ENCODE measurements at places on chromosomes 5 and 9.

GRCh38 chr9:129832982-129833381 lies 2.1 kb downstream of the C9orf78 start:
- no peak for DNase-seq

- DNase-seq: no peak
Observed at GRCh38 chr9:136963341-136963740, 11.3 kb downstream of the LCN12 start.

DNA sequence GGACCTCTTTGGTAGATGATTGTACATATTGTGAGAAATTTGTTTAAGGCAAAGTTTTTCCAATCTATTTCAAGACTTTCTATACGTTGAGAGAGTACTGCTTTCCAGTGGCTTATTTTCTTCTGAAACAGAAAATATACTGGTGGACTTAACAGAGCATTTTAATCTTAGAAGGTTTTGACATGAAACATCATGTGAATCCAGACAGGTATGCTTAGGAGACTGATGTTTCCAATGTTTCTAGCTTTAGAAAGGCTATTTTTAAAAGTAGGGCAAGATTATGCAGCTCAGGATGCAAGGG lies 71.0 kb downstream of the PIK3R1 start:
- DNase-seq: no peak

- no peak for DNase-seq
Observed at GRCh38 chr9:87670572-87671264, 55.2 kb upstream of the CTSL start.

GRCh38 chr5:16037121-16037845 lies 142.3 kb downstream of the MARCHF11 start:
- DNase-seq: no peak

DNA sequence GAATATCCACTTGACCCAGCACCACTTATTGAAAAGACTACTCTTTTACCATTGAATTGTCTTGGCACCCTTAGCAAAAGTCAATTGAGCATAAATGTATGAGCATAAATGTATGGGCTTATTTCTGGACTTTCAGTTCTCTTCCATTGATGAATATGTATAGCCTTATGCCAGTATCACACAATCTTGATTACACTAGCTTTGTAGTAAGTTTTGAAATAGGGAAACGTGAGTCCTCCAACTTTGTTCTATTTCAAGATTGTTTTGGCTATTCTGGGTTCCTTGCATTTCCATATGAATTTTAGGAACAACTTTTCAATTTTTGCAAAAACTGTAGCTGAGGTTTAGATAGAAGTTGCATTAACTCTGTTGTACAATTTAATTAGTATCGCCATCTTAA lies 601.0 kb downstream of the TLE1 start:
- DNase-seq: no peak

GRCh38 chr9:70136632-70137031 lies 93.0 kb downstream of the MAMDC2 start:
- DNase-seq: no peak

DNA sequence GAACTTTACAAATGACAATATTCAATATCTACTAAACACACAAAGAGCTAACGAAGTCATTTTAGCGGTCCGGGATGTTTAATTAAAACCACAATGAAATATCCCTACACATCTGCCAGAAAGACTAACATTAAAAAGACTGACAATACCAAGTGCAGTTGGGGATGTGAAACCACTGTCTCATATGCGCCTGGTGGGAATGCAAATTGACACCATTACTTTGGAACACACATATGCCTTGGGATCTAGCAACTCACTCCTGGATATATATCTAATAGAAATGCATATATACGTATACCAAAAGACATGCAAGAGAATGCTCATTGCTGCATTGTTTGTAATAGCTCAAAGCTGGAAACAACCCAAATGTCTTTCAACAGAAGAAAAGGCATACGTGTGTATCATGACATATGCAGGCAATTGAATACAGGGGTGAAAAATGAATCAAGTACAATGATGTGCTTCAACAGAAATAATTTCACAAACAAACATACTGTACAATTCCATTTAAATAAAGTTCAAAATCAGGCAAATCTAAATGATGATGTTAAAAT lies 153.3 kb downstream of the CARTPT start:
- no peak for DNase-seq

DNA sequence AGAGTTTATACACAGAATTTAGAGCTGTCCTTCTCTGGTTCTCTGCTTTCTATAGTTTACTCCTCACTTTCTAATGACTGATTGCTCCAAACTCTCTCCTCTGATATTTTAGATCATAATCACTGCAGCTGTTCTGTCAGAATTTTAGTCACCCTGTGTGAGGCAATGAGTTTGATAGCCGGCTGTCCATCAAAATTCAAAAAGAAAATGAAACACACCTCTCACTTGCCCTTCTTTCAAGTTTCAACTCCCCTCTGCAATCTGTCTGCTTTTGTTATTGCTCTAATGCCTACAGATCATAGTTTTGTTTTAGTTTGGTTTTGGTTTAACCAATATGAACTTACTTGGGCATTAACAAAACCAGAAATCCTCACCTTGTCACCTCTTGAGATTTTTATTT lies 23.3 kb upstream of the ABLIM3 start:
- no peak for DNase-seq

DNA sequence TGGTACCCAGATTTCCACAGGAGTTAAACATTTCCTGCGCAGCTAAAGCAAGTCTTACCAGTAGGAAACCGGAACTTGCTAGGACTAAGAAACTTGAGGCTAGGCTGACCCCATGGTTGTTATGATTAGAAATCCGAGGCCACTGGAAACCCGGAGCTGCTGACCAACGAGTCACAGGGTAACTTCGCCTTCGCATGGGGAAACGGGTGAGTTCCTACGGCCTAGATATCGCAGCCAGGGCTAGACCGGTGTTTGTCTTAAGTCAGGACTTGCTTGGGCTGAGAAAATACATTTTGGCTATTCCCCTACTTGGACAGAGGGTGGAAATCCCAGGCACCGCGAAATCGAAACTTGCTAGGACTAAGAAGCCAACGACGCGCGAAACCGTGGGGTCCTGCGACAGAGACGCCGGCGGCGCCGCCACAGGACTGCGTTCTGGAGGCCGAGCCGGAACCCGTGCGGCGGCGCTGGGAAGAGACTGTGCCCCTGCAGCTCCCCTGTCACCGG lies 1.6 kb upstream of the ANXA2R start:
- no peak for DNase-seq

DNA sequence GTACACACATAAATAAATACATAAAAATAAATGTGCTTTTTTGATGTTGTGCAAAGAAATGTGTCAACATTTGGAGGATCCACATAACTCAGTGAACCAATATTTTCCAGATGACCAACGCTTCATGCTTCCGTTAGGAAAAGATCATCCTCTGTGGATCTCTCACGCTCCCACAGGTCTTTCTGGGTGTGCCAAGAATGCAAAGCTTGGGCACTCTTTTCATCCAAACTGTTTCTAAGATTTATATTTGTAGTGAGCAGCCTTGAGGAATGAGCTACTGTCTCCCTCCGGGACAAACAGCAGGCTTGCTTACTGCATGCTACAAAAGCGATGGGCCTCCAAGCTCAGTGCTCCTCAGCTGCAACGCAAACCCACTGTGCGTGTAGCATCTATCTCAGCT lies 46.2 kb upstream of the RUFY1 start:
- DNase-seq: no peak

- peak; percentile 37 for DNase-seq
Observed at GRCh38 chr5:139903795-139904565, 108.4 kb downstream of the PSD2 start.

All from activated CD4-positive, alpha-beta T cell treated with anti-CD3 and anti-CD28 coated beads for 36 hours (primary cell).